ENCODE measurements at places on chromosomes 5 and 9. TPM values are rescaled to one million over a fixed set of nuclear protein-coding genes. Genes with fewer than 3 reads are reported as not detected.
A peak's percentile ranks its signal among the peaks of the same experiment; 100 is the strongest.

GRCh38 chr5:18732556-18733479 is 1098.6 kb downstream of the TAF11L14 start:
- DNase-seq = no peak
- no peaks in the 10 kb centered on the region for H3K36me3 ChIP-seq
- H3K4me3 ChIP-seq = no peak overlapping the region
- no peaks in the 10 kb centered on the region for H3K4me1 ChIP-seq
- no peaks in the 10 kb centered on the region for H3K27me3 ChIP-seq

Gene WDR38
- not detected for total RNA-seq

Gene NUTM2G
- total RNA-seq = not detected

Gene SMIM33
- total RNA-seq = not detected

DNA sequence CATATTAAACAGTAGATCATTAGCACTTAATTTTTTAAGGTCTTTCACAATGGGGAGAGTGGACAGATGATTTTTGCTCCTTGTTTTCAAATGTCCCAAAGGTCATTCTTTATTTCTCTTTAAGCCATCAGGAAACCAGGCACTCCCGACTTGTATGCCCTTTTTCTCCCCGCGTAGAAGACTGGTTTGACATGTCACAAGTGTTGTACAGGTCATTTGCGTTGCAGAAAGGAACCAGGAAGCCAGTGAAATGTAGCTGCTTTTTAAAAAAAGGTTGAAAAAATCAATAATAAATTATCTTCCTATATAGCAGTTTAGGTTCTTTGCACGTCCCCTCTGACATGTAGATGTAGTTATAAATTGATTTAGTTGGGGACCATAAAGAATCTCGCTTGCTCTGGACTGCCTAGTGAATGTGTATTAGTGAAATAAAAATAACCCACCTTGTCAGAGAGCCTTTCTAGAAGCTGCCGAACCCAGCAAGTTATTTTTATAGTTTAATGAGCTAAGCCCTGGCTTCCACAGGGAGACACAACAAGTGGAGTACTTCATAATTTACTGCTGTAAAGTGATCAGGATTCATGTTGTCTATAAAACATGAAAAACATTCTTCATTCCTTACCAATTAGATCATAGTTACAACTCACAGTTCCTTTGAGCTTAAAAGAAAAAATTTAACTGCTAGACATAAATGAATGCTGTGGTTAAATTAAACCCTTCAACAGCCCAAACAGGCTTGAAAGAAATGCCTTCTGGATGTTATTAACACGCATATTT is 404.6 kb downstream of the CSNK1G3 start:
- peak overlapping the region; percentile 53 for H3K27ac ChIP-seq
- peaks cover 6% of the 10 kb centered on the region for H3K4me1 ChIP-seq
- H3K36me3 ChIP-seq = no peaks in the 10 kb centered on the region

Measured in Panc1 (cell line).